ENCODE measurements at places on chromosomes 2 and 18.

- no peak for DNase-seq
Observed at GRCh38 chr2:64371727-64372126, 82.2 kb upstream of the LGALSL start.

DNA sequence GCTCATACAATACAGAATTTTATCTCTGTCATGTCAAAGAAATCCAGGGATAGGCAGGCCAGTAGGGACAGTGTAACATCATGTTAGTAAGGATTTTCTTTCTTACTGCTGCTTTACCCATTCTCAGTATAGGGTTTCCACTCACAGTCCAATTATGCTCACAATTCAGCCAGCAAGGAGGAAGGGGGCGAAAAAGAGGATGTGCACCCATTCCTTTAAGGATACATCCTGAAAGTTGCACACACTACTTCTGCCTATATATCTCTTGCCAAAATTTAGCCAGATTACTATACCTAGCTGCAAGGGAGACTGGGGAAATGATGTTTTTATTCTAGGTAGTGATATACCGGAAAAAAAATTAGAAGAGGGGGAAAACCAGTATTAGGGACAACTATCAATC, 66.1 kb downstream of the BAZ2B start:
- DNase-seq, result no peak

DNA sequence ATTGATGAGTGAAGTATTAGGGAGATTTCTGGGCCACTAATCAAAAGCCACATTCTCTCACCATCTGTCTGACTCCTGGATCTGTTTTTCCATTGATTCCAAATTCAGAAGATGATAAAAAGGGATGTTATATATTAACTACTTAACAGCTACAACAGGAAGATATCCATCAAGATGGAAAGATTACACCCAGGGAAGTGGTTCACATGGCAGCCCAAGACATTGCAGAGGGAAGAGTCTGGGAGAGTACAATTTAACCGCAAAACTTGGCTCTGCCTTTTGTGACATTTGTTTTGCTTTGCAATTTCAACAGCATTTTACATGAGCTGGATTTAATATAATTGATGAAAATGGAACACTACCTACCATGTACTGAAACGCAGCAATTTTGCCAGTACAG, 22.5 kb upstream of the TCF4 start:
- DNase-seq, result no peak

DNA sequence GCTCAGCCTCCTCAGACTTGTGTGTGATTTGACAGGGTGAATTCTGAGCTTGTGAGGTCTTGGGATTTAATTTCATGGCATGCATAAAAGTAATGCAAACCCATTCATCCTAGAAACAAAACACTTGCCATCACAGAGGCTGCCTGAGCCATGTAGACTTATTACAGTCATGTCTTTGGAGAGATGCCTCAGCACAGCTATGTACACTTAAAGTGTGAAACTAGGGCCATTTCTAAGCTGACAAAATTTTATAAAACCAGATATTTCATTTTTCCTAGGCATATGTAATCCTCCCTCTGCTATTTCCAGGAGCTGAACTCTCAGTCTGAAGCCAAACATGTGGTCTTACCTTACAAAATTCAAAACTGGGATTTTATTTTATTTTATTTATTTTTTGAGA, 322.2 kb upstream of the SPHKAP start:
- no peak for DNase-seq

DNA sequence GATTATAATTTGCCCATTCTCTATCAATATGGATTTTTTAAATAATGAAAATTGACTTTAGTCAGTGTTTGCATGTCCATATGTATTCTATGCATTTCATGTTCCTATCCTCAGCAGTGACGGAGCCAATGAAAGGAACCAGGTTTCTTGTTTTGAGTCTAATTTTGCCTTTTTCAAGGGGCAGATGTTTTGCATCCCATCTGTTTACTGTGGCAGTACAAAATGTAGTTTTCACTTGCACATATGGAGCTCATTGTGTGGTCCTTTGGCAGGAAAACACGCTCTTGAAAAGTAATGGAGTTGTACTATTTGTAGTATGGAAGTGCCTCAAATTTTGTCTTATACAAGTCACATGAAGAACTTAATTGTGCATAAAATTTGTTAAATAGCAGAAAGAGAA, 127.8 kb downstream of the AGPS start:
- no peak for DNase-seq

DNA sequence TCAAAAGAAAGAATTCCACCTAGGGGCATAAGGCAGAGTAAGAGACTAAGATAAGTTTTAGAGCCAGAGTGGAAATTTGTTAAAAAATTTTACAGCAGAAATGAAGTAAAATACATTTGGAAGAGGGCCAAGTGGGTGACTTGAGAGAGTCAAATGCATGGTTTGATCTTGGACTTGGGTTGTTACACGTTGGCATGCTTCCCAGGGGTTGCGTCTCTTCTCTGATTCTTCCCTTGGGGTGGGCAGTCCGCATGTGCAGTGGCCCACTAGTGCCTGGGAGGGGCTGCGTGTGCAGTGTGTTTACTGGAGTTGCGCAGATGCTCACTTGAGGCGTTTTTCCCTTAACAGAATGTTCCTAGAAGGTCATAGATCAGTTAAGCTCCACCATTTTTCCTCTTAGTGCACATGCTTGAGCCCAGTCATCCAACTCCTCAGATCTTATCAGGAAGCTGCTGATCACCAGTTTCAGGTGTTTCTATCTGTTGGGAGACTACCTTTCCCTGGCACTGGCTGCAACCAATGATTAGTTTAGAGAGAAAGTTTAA, 13.1 kb downstream of the SEH1L start:
- no peak for DNase-seq

DNA sequence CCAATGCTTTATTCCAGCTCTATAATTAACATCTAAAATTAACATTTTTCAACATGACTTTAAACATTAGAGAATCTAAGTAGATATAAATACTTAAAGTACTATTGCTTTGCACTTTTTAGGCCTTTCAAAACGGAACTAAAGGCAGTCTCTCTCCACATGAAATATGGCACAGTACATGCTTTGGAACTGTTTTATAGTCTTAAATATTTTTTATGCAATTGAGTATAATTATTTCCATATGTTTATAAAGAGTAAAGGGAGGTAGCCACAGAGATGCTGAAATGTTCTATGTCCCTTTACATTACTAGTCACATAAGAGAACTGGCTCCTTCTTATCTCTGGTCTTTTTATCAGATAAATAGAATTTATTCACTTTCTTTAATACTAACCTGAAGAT, 674.0 kb downstream of the PLCL1 start:
- no peak for DNase-seq

DNA sequence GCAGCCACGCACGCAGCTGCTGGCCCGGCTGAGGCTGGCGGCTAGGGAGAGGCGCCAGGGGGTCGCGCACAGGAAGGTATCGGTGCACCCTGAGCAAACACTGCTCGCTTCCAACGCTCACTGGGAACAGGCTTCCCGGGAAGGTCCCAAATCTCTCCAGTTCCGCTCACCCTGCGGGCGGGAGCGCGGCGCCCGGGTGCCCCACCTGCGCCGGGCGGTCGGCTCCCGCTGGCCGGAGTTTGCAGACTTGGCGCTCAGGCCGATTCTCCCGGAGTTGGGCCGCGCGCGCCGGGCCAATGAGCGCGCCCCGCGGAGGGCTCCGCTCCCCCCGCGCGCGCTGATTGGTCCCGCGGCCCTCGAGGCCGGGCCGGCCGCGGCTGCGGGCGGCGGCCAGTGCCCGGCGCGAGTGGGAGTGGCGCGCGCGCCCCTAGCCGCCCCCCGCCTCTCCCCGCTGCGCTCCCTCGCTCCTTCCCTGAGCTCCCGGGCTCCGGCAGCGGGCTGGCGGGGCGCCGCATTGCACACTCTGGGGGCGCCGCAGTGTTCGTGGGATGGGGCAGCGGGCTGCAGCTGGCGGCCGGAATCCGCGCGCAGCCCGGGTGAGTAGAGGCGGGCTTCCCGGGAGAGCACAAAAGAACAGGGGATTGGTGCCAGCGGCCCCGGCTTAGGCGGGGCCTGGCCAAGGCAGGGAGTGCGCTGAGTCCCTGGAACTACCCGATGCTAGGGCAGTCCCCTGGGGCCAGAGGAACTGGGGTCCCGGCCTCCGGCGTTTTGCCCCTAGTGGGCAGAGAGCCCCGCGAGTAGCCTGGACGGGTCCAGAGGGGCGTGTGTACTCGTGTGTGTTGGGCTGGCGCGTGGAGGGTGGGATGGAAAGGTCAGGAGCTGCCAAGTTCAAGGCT, at the start of gene LYPD6:
Gene LYPD6, plus strand, starts transcription at position 461 of the 896 bp plus-strand sequence. CDS start 107,122 bp downstream, outside the sequence.
- no peak for DNase-seq

DNA sequence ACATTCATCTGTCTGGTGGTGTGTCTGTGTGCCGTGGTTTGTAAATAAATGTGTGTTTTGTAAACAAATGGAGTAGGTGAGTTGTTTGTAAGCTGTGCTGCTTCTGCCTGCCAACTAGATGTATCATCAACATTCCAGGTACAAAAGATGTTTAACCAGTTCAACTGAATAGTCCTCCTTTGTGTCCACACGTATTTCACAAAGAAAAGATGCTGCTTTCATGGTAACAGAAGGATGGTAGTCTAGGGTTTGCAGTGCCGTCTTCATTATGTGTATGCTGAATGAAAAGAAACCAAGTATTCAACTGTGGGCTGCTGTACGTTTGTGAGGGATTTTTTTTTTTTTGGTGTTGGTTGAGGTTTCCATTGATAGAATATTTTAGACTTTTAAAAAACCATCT, 72.1 kb downstream of the CAMKMT start:
- no peak for DNase-seq

- no peak for DNase-seq
Observed at GRCh38 chr2:38533180-38533579, 69.5 kb downstream of the HNRNPLL start.

- no peak for DNase-seq
Observed at GRCh38 chr2:233830111-233830802, 24.1 kb downstream of the HJURP start.

- DNase-seq, result no peak
Observed at GRCh38 chr2:152242787-152243472, 67.4 kb upstream of the STAM2 start.

DNA sequence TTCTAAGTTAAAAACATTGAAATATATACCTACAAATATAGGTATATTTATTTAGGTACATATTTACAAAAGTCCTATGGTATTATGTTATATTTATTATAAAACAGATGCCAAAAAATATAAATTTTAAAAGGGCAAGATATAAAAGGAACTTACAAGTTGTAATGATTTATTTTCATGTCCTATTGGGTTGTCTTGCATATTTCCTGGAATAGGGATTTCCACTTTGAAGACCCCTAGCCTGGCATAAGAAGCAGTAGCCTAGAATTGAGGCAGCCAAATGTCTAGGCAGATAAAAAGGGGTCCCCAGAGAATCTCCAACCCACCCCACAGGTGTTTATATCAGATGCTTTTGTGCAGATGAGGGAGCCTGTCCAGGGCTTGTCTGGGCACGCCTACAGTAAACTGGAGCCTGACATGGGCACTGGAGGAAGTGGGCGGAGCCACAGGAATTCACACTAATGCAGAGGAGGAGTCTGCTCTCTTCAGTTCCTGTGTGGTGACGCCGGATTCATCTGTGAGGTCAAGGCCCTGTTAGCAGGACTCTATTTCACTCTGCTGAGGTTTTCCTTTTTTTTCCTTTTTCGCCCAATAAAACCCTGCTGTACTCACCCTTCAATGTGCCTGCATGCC, 1088.9 kb upstream of the PIK3C3 start:
- no peak for DNase-seq

GRCh38 chr2:160291382-160291781, 91.3 kb upstream of the ITGB6 start:
- DNase-seq, result no peak

DNA sequence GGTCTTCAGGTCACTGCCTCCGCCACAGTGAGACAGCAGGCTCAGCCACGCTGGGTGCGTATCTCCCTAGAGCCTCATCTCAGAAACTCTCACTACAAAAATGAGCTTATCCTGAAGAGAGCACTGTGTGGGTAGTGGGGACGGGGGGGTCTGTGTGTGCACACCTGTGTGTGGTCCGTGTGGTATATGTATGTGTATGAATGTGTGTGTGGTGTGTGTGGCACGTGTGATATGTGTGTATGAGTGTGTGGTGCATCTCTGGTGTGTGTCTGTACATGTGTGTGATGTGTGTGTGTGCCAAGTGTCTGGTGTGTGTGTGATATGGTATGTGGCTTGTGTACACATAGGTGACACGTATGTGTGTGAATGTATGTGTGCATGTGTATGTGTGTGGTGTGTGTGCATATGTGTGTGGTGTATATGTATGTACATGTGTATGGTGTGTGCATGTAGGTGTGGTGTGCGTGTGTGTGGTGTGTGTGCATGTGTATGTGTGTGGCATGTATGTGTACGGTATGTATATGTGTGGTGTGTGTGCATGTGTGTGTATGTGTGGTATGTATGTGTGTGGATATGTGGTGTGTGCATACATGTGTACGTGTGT, 332.2 kb downstream of the EIPR1 start:
- no peak for DNase-seq

DNA sequence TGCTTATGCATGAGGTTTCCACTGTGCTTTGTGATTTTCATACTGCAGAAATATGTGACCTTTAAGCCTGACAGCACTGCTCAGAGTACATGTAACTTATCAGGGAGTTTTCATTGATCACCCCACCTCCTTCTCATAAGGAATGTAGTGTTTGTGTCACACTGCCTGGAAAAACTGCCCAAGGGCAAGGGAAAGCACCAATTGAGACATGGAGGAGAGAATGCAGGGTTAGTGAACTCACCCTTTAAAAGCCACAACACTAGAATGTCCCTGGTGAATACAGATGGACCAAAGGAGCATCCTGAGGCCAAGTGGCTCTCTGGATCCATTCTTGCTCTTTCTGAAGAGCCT, 147.2 kb upstream of the SPATS2L start:
- DNase-seq, result no peak

GRCh38 chr2:241762933-241763369, 13.7 kb upstream of the GAL3ST2 start:
- peak; percentile 85 for DNase-seq

DNA sequence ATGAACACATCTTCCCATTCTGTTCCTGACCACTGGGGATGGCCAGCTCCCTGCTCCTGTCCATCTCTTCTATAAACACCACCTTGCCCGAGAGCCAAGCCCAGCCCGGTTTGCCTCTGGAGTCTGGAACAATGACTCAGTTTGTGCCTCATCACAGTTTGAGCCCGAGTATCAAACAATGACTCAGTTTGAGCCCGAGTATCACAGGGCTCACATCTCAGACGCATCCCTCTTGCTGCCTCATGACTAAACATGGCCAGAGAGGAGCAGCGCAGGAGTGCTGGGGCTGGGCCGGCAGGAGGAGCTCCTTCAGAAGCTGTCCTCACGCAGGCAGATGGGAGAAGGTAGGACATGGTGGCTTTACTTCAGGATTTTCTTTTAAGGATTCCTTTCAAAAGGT, 68.7 kb downstream of the PXDN start:
- no peak for DNase-seq

GRCh38 chr2:86038291-86039081, 67.2 kb downstream of the POLR1A start:
- DNase-seq, result peak; percentile 90

DNA sequence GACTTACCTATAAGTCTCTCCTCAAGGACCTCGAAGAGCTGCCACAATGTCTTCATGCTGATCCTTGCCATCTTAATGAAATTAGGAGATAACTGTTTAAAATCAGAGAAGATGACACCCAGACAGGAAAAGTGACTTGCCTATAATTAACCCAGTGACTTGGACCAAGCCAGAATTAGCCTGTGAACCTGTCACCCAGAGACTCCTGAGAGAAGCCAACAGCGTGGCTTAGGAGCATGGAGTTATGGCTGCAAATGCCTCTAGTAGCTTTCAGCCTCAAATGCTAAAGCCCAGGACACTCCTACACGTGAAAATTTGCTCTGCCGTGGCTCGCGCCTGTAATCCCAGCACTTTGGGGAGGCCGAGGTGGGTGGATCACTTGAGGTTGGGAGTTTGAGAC, 104.2 kb downstream of the GBX2 start:
- DNase-seq, result no peak

GRCh38 chr2:84969511-84970209, 1.3 kb upstream of the KCMF1 start:
- peak; percentile 45 for DNase-seq

GRCh38 chr2:56565143-56565542, 381.4 kb downstream of the CCDC85A start:
- no peak for DNase-seq
